ENCODE measurements at places on chromosomes 11 and 22. TPM values are rescaled to one million over a fixed set of nuclear protein-coding genes. Genes with fewer than 3 reads are reported as not detected.

- no peak for DNase-seq
Measured at GRCh38 chr11:78127403-78127802, 12.0 kb downstream of the ALG8 start.

DNA sequence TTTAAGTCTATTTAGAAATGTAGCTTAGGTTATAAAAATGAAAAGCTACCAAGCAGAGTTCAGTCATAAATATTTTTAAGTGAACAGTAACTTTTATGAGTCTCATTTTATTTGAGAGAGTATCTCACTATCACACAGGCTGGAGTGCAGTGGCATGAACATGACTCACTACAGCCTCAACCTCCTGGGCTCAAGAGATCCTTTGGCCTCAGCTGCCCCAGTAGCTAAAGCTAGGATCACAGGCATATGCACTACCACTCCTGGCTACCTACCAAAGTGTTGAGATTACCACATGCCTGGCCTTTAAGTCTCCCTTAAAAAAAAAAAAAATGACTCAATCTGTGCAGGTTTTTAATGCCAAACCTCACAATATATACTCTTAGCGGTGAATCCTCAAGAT lies 34.7 kb upstream of the CLNS1A start:
- DNase-seq, result no peak

GRCh38 chr11:116715383-116715782 lies 57.4 kb downstream of the BUD13 start:
- no peak for DNase-seq

MACROD1 gene
- polyA plus RNA-seq, result 17.3 TPM

OR8D4 gene
- polyA plus RNA-seq, result 0.04 TPM

PLA2G3 gene
- polyA plus RNA-seq, result 0.07 TPM

Data from right lung (tissue), 10 donors.